ENCODE measurements at places on chromosomes 4 and X.
A peak's percentile ranks its signal among the peaks of the same experiment; 100 is the strongest.

GRCh38 chr4:64230709-64231310 is 178.4 kb downstream of the TECRL start:
- peak; percentile 24 for DNase-seq

DNA sequence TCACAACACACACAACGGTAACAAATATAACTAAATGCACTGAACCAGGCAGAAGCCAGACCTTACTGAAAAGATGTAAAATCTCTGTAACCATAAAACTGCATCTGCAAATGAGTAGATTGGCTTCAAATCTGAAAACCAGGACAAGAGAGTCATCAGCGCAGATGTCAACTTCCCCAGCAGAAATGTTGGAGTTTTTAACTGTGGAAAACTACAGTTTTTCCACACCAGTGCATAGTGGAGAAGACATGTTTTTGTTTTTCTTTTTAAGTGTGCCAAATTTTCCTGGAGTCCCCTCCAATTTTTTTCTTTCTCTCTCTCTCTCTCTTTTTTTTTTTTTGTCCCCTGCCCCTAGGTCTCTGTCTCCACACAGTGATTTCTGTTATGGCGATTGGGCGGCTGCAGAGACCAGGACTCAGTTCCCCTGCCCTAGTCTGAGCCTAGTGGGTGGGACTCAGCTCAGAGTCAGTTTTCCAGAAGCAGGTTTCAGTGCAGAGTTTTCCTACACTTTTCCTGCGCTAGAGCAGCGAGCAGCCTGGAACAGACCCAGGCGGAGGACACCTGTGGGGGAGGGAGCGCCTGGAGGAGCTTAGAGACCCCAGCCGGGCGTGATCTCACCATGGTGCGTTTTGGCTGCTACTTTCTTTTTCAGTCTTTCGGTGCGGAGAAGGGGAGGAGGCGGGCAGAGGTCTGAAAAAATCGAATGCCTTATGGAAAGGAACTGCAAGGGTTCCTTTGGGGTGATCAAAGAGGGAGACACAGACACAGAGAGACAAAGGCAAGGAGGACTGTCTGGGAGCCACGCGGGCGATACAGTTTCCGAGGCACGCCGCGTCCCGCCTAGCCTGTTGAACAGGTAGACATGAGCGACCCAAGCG is at the start of gene GUCY1A1:
Gene GUCY1A1 (plus strand): TSS at position 505 of the 878 bp plus-strand sequence. CDS start 30,020 bp downstream, outside the sequence.
- DNase-seq = peak; percentile 57

- no peak for DNase-seq
Measured at GRCh38 chrX:17359500-17359899, 15.5 kb upstream of the NHS start.

DNA sequence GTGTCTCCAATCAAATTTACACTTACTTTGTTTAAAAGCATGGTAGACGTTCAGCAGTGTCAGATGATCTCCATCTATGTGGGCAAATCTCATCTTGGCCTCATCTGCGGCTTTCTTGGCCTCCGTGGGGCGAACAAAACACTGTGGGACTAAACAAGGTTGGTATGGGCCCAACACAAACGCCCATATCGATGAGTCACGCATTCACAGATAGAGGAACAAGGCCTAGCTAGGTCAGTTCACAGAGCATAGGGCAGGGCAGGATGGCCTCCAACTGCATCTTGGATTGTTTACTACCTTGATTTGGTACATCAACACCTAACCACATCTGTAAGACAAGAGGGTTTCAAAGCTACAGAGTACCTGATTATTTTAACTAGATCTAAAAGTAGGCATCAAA is 47.3 kb downstream of the DHX15 start:
- DNase-seq = no peak

- DNase-seq = no peak
Measured at GRCh38 chrX:131837325-131837724, 185.8 kb upstream of the STK26 start.

- DNase-seq = no peak
Measured at GRCh38 chrX:2478546-2479419, 22.0 kb downstream of the DHRSX start.

DNA sequence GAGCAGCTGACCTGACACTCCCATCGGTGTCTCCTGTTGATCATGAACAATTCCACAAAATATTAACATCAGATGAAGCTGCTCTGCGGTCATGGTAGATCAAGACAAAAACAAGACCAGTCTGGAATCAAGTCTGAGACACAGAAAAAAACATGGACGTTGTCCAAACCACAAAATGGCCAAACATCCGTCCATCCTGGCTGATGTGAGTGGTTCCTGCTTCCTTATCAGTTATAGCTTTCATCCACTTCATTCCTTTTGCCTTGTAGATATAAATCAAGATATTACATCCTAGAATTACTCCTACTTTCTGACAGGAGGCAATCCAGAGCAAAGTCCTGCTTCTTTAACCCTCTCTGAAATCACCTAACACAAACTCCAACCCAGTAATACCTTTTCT is 28.8 kb upstream of the PCSK1N start:
- no peak for DNase-seq

DNA sequence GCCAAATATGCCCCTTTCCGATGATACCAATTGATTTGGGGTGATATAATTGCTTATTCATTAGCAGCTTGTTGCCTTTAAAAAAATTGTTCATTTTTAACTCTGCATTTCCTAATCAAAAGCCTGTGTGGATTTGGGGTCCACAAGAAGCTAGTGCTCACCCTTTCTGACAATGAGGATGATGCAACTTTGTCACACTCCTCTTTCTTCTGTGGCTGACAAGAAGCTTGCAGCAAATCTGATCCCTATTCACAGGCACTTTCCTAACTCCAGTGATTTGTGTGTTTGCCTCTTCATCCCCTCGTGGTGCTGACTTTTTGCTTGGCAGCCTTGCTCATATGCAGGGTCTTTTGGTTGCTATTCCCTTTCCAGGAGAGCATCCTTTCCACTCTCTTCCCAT is 182.7 kb upstream of the LDB2 start:
- DNase-seq = no peak

DNA sequence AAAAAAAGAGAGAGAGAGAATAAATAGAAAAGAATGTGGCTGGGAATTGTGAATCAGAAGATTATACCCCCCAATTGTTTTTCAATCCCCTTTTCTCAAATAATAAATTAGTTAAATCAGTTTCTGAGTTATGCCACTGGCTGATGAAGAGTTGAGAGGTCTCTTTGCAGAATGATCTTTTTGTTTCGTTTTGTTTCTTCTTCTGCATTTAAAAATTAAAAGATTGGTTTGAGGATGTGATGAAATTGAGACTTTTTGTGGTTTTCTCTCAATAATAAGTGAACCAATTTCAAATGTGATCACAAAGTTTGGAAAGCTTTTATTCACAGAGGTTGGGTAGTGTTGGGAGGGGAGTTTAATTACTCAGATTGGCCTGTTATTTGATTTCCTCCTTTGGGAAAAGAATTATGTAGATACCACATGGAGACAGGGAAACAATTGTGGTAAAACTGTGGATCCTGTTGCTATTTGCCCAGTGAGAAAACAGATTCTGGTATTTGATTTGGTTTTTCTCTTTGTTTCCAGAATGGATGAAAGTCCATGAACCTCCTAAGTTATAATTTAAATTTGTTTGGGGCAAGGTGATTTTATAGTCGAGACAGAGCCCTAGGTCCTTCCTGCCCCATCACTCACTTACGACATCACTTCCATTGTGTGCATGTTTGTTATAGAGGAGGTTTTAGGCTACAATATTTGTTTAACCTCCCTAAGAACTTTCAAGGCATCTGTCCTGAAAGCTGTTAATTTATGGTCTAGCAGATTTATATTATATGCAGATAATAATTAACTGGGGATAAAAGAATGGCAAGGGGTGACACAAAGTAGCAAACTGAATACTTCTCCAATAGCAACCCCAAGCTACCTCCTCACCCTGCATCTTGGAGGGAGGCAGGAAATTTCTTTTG is 92.0 kb upstream of the BMPR1B start:
- DNase-seq = no peak

- DNase-seq = no peak
Measured at GRCh38 chr4:181890031-181890430, 353.2 kb upstream of the TENM3 start.

GRCh38 chr4:99157478-99157935 is 13.4 kb upstream of the ADH4 start:
- no peak for DNase-seq

GRCh38 chr4:37715889-37716402 is 29.8 kb upstream of the RELL1 start:
- peak; percentile 49 for DNase-seq

DNA sequence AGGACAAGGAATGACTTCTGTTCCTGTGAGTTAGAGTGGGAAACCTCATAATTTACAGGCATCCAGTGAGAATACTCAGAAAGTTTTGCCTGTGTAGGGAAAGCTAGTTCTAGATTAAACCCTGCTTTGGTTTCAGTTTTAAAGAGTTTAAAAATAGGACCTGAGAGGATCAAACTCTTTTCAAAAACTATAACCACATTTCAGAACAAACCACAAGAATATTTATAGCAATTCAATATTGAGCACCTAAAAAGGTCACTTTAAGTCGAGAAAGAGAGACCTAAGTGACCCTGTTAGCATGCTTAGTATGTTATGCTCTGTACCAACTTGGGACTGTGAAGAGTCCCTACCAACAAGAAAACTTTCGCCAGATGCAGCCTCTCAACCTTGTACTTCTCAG is 17.4 kb upstream of the PWWP3B start:
- no peak for DNase-seq

DNA sequence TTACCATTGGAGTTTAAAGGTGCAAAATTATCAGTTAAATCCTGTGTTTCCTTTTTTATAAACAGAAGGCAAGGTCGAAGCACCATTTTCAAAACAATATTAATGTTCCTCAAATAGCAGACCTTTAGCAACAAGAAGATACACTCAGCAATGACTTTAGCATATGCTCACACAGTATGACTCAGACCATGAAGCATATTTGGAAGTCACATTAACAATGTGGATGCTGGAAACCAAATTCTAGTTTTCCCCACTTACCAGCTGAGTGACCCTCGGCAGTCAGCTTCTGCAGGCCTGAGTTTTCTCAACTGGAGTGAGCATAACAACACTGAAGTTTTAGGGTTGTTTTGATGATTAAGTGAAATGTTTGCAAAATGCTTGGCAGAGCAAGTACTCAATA is 130.5 kb downstream of the ANK2 start:
- no peak for DNase-seq

DNA sequence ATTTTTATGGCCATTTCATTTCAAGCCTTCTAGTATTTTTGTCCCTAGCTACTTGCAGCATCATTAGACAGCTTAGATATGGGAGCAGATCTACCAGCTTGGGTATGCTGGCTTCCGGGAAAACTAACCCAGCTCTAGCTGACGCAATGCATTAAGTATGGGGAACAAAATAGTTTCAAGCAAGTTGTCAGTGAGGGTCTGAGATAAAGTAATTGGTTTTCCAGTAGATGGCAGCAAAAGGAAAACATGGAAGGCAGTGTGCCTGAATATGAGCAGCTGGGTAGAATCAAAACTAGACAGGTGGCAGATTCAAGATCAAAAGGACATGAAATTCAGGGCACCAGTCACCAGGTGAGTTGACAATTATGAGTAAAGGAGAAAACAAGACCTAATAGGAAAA is 340.9 kb upstream of the CTSO start:
- DNase-seq = peak; percentile 72

GRCh38 chrX:45860450-45860849 is 659.8 kb upstream of the DIPK2B start:
- no peak for DNase-seq

GRCh38 chr4:6987588-6987961 is 55.6 kb upstream of the TADA2B start:
- peak; percentile 40 for DNase-seq

DNA sequence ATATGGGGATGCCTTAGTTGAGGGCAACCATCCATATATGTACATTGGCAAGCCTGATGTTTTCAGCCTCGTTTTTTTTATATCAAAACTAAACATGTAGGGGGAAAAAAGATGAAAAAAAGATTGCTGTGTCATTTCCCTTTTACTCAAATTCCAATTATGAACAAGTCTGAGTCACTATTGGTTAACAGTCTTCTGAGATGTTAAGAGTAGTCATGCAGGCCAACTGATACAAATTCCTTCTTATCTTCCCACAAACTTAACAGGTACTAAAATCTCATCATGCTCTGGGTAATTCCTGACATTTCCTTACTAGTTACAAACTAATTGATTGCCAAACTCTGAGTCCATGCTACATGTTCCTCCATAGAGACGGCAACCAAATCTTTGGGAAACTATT is 222.1 kb downstream of the FRMPD4 start:
- DNase-seq = no peak

DNA sequence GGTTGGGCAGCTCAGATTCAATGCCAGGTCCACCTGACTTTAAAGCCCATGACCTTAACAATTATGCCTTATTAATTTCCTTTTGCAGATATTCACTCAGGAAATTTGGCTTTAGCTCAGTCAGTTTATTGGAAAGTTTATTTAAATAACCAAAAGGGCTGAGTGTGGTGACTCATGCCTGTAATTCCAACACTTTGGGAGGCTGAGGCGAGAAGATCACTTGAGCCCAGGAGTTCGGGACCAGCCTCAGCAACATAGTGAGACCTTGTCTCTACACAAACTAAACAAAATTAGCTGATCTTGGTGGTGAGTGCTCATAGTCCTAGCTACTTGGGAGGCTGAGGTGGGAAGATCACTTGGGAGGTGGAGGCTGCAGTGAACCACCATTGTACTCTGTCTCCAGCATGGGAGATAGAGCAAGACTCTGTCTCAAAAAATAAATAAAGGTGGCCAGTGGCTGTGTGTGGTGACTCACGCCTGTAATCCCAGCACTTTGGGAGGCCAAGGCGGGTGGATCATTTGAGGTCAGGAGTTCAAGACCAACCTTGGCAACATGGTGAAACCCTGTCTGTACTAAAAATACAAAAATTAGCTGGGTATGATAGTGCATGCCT is 43.3 kb downstream of the RHOH start:
- DNase-seq = no peak

DNA sequence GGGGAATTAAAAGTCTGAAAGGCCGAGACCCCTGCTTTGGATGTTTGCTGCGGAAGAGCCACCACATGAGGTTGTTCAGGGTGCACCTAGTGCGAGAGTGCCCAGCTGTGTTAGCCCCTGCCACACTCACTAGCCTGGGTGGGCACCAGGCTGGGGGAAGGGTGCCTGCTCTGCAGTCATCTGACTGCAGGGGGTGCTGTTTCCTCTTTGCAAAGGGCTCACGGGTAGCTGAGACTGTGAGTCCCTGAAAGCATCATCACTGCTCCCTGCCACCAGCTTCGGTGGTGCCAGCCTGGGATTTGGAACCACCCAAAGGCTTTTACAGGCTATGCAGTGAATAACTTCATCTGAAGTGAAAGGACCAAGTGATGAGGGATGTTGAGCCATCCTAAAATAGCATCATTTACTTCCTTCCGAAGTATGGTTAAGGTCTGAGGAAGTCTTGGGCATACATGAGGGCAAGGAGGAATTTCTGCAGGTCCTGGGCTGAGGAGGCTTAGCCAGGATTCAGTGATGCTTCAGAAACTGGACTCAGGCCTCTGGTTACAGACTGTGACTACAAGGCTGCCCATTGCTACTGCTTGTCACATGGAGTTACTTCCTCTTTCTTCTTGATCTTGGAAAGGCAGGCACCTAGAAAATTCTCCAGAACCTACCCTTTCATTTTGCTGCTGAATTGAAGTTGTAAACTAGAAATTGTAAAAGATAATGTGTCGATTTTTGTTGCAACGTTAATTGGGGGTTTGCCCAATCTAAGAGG is 293.2 kb upstream of the PRPS2 start:
- DNase-seq = no peak

GRCh38 chr4:83581411-83582288 is 45.7 kb downstream of the GPAT3 start:
- no peak for DNase-seq
